ENCODE measurements at places on chromosomes 13 and 19.

GRCh38 chr19:17497149-17497798 lies 14.2 kb upstream of the PGLS start:
- no peak overlapping the region for H3K4me3 ChIP-seq
- H3K27ac ChIP-seq = no peak overlapping the region
- no peaks in the 10 kb centered on the region for H3K27me3 ChIP-seq
- no peak for DNase-seq
- no peaks in the 10 kb centered on the region for H3K36me3 ChIP-seq

DNA sequence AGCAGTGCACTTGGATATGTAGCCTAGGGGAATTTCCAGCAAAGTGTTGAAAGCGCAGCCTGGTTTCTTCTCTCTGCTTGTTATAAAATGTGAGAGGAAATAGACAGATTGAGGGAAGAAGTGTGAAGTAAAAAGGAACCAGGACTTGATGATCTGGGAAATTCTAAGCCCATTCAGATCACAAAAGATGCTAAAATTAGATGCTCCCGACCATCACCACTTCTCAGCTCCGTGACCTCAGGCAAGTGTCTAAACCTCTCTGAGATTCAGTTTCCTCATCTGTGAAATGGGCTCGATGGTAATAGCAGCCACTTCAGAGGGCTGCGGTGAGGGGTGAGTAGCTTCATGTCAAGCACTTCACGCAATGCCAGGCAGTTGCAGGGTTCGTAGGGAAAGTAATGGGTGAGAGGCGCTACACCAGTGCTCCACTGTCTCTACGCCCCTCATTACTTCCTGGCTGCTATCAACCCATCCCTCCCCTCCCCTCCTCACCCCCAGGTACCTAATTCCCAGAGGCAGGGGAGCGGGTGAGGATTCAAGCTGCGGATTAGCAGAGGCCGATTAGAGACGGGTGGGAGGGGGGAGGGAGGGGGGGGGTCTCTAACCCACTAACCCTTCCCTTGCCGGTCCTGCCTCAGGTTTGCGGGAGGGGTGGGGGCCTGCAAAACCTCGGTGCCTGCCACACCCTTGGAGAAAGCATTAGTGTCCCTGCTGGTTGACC lies 9.0 kb upstream of the NFIC start:
- H3K4me3 ChIP-seq = no peak overlapping the region
- H3K27ac ChIP-seq = no peak overlapping the region
- no peaks in the 10 kb centered on the region for H3K36me3 ChIP-seq
- peaks cover 3% of the 10 kb centered on the region for H3K27me3 ChIP-seq
- no peak for DNase-seq

GRCh38 chr13:28459911-28460310 lies 35.0 kb downstream of the FLT1 start:
- no peaks in the 10 kb centered on the region for H3K27me3 ChIP-seq
- no peak for DNase-seq
- no peak overlapping the region for H3K4me3 ChIP-seq
- H3K4me1 ChIP-seq = no peaks in the 10 kb centered on the region

DNA sequence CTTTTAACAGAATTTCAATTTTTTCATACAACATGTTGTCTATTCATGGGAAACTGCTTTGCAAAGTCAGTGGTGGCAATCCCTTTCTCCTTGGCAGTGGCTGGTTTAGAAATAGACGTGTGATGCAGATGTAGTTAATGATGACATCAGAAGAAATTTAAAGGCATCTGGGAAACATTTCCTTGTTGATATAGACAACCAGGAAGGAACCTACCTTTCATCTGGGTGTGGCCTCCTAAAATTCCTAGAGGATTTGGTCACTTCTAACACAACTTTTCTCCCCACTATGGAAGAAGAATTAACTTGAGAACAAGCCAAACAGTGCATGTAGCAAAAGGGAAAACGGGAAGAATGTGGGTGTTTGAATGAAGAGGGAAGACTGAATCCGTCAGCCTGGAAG lies 102.8 kb downstream of the EFNB2 start:
- H3K36me3 ChIP-seq = no peaks in the 10 kb centered on the region
- no peak overlapping the region for H3K4me3 ChIP-seq
- H3K4me1 ChIP-seq = no peaks in the 10 kb centered on the region
- H3K27ac ChIP-seq = no peak overlapping the region
- no peaks in the 10 kb centered on the region for H3K27me3 ChIP-seq

- DNase-seq = no peak
- no peak overlapping the region for H3K27ac ChIP-seq
- H3K4me3 ChIP-seq = no peak overlapping the region
- no peaks in the 10 kb centered on the region for H3K36me3 ChIP-seq
- no peaks in the 10 kb centered on the region for H3K27me3 ChIP-seq
Observed at GRCh38 chr13:43918636-43919035, 38.9 kb downstream of the LACC1 start.

- H3K4me3 ChIP-seq = no peak overlapping the region
- no peaks in the 10 kb centered on the region for H3K4me1 ChIP-seq
- no peaks in the 10 kb centered on the region for H3K36me3 ChIP-seq
Observed at GRCh38 chr13:84239032-84239431, 356.8 kb upstream of the SLITRK1 start.

GRCh38 chr13:110726726-110727125 lies 13.2 kb downstream of the ING1 start:
- no peaks in the 10 kb centered on the region for H3K27me3 ChIP-seq
- 0 out of 3 replicates have a peak, but pooled peaks cover 3% of the 10 kb centered on the region for H3K36me3 ChIP-seq
- H3K4me3 ChIP-seq = no peak overlapping the region

GRCh38 chr19:57946316-57946715 lies 1.2 kb downstream of the ZNF256 start:
- H3K4me1 ChIP-seq = peaks cover 15% of the 10 kb centered on the region
- H3K27ac ChIP-seq = no peak overlapping the region
- peak overlapping the region; percentile 76 for H3K4me3 ChIP-seq
- no peaks in the 10 kb centered on the region for H3K27me3 ChIP-seq
- H3K36me3 ChIP-seq = peaks cover 7% of the 10 kb centered on the region

DNA sequence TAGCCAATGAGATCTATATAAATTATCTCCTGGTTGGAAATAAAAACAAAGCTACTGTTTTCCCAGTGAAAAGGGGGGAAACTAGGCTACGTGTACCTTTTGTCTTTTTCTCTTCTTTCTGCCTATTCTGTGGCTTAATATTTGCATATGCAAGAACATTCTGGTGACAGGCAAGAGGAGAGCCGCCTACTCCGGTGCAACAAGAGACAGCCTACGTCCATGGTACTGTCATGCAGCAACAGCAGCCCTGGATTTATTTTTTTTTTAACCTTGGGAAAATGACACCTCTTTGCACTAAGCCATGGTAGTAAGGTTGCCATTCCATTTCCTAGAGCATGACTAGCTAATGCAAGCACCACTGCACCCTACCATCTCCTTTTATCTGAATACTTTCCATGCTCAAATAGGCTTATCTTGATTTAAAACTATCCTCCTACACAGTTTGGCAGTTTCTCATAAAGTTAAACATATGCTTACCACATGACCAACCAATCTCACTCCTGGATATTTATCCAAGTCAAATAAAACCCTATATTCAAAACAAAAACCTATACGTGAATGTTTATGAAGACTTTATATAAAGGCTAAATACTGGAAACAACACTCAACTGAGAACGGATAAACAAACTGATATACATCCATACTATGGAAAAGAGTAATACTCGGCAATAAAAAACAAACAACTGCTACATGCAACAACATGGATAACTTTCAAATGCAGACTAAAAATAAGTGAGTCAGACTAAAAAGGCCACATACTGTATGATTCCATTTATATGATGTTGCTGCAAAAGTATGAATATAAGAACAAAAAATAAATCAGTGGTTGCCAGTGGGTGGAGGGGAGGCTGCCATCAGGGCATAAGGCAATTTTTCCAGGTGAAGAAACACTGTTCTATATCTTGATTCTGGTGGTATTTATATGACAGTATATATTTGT lies 17.3 kb downstream of the NUFIP1 start:
- no peak overlapping the region for H3K4me3 ChIP-seq
- no peak overlapping the region for H3K27ac ChIP-seq
- no peak for DNase-seq
- peaks cover 16% of the 10 kb centered on the region for H3K4me1 ChIP-seq
- no peaks in the 10 kb centered on the region for H3K27me3 ChIP-seq

DNA sequence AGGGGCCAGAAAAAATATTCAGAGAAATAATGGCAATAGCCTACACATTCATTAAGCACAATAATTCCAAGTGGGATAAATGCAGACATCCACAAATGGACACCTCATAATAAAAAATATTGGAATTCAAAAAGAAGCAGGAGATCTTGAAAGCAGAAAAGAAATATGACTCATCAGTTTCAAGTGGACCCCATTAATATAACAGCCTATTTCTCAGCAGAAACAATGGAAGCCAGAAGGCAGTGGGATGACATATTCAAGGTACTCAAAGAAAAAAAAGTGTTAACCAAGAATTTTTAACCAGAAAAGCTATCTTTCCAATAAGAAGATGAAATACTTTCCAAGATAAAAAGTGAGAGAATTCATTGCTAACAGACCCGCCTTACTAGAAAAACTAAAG lies 48.4 kb upstream of the CYP2A13 start:
- H3K36me3 ChIP-seq = no peaks in the 10 kb centered on the region
- H3K27me3 ChIP-seq = no peaks in the 10 kb centered on the region
- no peak overlapping the region for H3K27ac ChIP-seq
- H3K4me3 ChIP-seq = no peak overlapping the region
- H3K4me1 ChIP-seq = no peaks in the 10 kb centered on the region
- no peak for DNase-seq

- peaks cover 12% of the 10 kb centered on the region for H3K27me3 ChIP-seq
- no peaks in the 10 kb centered on the region for H3K4me1 ChIP-seq
- DNase-seq = peak; percentile 18
Observed at GRCh38 chr13:46321494-46322225, 65.4 kb downstream of the RUBCNL start.

- no peak for DNase-seq
- no peaks in the 10 kb centered on the region for H3K27me3 ChIP-seq
- H3K4me3 ChIP-seq = no peak overlapping the region
Observed at GRCh38 chr19:31314849-31315629, 34.2 kb downstream of the TSHZ3 start.

DNA sequence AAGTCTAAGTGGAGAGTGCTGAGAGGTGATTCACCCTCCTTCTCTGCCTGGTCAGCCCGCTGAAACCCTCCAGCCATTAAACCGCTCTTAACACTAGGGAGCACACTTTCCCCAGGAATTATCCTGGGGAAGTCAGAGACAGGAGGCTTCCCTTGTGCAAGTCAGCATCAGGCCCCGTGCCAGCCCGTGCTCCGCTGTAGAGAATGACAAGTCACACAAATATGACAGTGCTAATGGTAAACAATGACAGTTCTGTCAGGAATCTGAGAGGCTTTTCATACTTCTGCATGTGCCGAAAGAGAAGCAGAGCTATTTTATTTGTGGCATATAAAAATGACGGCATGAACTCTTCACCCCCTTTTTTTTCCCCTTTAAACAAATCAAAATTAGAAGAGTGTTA lies 816.9 kb upstream of the SLC10A2 start:
- no peak overlapping the region for H3K4me3 ChIP-seq
- no peaks in the 10 kb centered on the region for H3K36me3 ChIP-seq
- peak; percentile 81 for DNase-seq
- H3K27me3 ChIP-seq = no peaks in the 10 kb centered on the region
- H3K27ac ChIP-seq = no peak overlapping the region

DNA sequence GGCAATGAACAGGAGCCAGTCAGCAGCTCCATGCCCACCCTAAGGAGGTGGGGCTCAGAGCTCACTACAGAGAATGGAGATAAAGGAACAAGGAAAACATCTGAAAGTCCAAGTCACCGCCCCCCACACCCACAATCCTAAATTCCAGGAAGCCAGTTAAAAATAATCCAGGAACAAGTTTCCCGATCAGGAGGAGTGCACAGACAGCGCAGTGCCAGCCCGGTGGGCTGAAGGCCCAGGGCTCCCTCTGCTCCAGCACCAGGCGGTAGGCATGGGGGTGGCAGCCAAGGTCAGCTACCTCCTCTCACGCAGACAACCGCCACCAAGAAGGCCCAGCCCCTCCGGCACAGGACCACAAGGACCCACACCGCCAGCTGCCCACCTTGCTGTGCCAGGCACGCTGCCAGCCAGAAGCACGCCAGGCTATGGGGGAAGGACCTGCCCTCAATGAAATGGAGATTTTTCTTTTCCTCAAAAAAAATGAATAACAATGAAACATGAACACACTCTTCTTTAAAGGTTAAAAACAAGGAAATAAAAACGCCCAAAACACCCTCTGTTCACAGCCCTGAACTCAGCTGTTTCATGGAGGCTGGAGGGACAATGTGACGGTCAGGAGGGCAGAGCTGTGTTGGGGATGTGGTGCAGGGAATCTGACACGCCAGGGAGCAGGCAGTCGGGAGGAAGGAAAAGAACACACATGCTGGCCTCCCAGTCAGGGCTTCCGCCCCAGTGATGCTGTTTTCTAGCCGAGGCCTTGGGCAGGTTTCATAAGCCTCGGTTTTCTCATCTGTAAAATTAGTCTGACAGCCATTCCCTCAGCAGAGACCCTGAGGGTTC lies 11.0 kb downstream of the STK24 start:
- no peaks in the 10 kb centered on the region for H3K27me3 ChIP-seq
- no peak overlapping the region for H3K4me3 ChIP-seq
- H3K27ac ChIP-seq = no peak overlapping the region
- H3K36me3 ChIP-seq = peaks cover 8% of the 10 kb centered on the region

DNA sequence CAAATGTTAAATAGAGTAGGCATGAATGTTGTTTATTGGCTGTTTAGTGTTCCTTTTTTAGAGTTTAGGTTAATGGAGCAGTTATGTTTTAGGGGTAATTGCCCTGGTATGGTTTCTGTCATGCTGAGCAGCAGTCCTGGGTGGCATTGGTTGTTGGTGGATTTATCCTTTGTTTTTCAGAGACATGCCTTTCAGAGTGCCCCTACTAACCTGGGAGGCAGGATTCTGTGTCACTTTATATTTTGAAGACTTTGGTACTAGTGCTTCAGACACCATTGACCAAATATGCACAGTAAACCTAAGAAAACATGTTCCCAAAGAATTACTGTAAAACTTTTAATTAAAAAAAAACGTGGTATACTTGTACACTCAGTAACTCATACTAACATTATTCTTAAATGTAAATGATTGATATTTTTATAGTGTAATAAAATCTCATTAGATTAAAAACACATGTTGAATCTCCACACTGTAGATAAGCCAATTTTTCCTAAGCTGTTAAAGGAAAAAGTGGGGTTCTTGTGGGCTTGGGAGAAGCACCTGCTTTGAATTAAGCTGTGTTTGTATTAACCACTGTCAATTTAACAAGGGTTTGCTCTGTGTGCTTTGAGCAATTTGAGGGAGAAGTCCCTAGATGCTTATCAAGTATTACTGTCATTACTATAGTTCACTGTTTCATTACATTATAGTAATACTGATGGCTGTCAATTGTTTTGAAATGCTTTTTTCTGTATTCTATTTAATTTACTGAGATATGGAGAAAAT lies 133.2 kb downstream of the LMO7 start:
- H3K27me3 ChIP-seq = no peaks in the 10 kb centered on the region
- no peak for DNase-seq
- no peak overlapping the region for H3K27ac ChIP-seq
- H3K36me3 ChIP-seq = 0 out of 2 replicates have a peak, but pooled peaks cover 1% of the 10 kb centered on the region

GRCh38 chr13:27065582-27065981 lies 106.0 kb downstream of the USP12 start:
- no peak for DNase-seq
- no peak overlapping the region for H3K27ac ChIP-seq
- H3K36me3 ChIP-seq = no peaks in the 10 kb centered on the region
- H3K4me1 ChIP-seq = peaks cover 18% of the 10 kb centered on the region
